Ureter (tissue), 1 donor: ENCODE measurements at places on chromosomes 2 and 18. TPM values are rescaled to one million over a fixed set of nuclear protein-coding genes. Genes with fewer than 3 reads are reported as not detected.
A peak's percentile ranks its signal among the peaks of the same experiment; 100 is the strongest.

DNA sequence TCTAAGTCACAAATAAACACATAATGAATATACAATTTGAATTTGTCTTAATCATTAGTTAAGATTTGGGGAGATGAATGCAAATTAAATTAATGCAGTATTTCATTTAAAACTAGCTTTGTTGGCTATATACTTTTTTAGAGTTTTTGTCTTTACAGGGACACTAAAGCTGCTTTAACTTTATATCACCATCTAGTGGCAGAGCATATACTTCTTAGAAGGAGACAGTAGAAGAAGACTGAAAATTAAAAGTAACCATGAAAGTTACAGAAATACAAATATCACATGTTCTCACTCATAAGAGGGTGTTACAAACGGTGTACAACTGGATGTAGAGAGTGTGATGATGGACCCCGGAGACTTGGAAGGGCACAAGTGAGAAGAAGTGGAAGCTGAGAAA is 268.3 kb upstream of the NETO1 start:
- no peak for DNase-seq

DNA sequence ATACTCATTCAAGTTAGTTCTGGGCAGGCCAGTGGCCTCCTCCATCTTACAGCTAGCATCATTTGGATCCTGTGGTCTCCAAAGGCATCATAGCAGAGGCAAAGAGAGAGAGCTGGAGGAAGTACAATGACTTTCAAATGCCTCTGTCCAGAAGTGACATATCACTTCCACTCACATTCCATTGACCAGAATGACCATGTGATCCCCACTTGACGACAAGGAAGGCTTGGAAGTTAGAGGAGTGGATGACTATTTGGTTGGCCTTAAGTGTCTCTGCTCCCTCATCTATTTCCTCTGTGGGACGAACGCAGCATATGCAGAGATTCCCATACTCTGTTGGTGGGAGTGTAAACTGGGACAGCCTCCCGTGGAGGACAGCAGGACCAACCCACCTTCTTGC is 27.8 kb upstream of the MLPH start:
- DNase-seq = no peak

DNA sequence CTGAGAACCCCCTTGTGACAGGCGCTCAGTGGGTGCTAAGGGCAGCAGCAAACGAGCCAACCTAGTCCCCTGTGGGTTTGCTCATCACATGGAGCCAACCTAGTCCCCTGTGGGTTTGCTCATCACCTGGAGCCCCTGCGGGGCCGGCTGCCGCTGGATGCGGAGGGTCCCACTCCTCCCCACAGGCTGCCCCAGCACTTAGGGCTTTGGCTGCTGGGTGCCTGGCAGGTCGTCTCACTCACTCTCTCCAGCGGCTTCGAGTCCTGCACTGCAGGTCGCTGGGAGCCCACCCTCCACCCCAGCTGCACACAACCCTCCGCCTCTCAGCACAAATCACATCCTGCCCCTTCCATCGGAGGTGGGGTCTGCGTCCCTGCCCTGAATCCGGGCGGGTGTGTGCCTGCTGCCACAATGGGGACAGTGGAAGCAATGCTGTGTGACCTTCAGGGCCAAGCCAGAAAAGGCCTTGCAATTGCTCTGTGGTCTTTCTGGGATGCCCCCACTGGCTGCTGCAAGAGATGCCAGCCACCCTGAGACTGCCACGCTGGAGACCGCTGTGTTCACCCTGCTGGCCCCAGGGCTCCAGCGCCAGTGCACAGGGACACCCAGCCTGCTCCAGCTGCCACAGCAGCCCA is 248.1 kb upstream of the SALL3 start:
- peak; percentile 26 for DNase-seq

DNA sequence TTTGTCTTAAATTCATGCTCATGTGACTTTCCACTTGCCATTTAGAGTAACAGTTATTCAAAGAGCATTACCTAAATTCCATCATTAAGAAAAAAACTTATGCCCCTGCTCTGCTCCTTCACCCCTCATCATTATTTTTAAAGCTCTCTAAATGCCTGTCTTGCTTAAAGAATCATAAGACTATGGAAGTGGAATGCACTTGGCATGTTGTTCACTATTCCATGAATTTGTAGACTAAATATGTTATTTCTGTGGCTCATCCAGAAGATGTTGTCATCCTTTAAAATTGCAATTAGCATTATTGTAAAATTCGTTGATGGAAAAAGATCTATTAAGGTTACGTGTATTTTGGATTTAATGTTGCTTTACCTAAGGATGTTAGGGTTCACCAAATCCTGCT is 61.8 kb downstream of the FMNL2 start:
- no peak for DNase-seq

DNA sequence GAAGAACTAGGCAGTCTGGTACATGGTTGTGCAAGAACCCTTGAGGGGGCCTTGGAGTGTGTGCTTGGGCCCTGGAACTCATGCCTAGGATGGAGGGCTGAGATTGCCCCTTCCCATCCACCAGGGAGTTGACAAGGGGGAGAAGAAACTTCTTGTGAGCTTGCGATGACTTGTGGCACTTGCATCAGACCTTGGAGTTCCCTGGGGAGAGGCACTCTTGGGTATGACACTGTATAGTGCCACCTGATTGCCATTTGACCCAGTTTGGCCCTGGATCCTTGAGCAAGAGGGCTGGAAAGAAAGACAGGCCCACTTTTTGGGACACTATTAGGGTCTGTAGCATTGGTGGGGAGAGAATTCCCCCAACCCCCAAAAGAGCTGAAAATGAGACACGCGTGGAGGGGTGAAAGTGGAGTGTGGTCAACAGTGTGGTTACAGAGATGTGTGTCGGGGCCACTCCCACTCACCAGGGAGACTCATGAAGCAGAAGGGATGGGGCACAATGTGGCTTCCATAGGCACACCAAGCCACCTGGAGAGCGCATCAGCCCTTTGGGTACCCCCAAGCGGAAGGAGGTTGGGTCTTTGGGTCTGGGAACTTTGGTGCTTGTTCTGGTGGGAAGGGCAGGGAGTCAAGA is 101.3 kb downstream of the MSH2 start:
- DNase-seq = no peak

- no peak for DNase-seq
These were observed 182.0 kb upstream of the TRIB2 start for GRCh38 chr2:12534646-12535263.

DNA sequence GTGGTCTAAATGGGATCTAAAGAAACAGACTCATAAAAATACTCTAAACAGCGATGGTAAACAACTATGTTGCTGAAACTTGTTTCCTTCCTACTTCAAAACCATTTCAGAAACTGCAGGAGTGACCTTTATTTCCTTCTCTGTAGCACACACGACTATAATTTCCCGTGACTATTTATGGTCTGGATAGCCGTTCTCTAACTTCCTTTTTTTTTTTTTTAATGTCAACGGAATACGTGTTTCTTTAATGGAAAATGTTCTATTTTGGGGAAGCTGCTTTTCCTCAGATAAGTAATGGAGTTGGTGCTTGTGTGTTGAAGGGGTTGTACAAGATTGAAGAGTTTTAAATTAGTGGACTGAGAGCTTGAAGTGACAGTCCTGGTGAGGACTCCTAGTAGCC is 224.1 kb downstream of the PHLPP1 start:
- no peak for DNase-seq

GRCh38 chr2:26081556-26081955 is 47.7 kb downstream of the RAB10 start:
- DNase-seq = no peak

Gene RUFY4
- total RNA-seq = 5.6 TPM

Gene ACADL
- 9.0 TPM for total RNA-seq

Gene LOXL3
- total RNA-seq = 6.4 TPM

Gene UGT1A6
- total RNA-seq = 134 TPM

Gene AQP12A
- not detected for total RNA-seq
